Sigmoid colon (tissue), 7 donors: ENCODE measurements at places on chromosomes 5 and 9. TPM values are rescaled to one million over a fixed set of nuclear protein-coding genes. Genes with fewer than 3 reads are reported as not detected.

DNA sequence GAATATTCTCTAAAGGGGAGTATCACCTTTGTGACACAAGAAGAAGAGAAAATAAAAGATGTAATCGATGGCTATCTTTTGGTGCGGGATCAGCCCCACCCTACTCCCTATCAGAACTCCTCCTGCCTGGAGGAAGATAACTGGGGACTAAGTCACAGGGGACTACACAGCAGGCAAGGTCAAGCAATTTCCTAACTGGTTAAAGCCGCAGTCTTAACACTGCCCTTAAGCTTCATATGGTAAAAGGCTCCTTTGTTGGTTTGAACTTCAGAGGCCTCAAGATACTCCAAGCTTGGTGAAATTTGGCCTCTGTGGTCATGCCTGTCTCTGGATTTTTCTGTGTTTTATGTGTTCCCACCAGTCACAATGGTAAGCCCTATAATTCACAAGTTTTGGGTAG is 1.3 kb upstream of the SHISAL2B start:
- H3K27ac ChIP-seq = no peak overlapping the region
- H3K27me3 ChIP-seq = no peaks in the 10 kb centered on the region
- no peak for DNase-seq

DNA sequence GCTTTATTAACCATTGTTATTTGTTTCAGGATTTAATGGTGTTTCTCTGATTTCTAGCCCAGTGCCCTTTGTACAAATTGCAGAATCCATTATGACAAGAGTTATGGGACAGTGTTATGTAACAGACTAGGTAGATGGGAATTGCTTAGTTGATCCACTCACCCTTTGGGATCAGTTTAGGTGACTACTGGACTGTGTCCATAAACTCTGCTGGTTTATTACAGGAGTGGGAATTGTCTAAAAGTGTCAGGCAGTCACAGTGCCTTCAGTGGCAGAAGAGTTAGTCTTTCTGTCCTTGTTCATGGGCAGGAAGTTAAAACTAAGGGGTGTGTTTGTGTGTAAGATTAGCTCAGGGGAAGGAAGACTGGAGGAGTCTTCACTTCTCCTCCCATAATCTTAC is 29.3 kb downstream of the RCL1 start:
- no peaks in the 10 kb centered on the region for H3K27me3 ChIP-seq
- H3K4me1 ChIP-seq = peaks cover 20% of the 10 kb centered on the region
- H3K36me3 ChIP-seq = no peaks in the 10 kb centered on the region
- H3K4me3 ChIP-seq = no peak overlapping the region

- no peak overlapping the region for H3K4me3 ChIP-seq
- H3K27me3 ChIP-seq = no peaks in the 10 kb centered on the region
- H3K36me3 ChIP-seq = no peaks in the 10 kb centered on the region
- no peak for DNase-seq
Observed at GRCh38 chr9:124267271-124267807, 9.6 kb downstream of the NEK6 start.

Gene SLC6A19
- total RNA-seq = not detected

- no peak overlapping the region for H3K27ac ChIP-seq
- H3K4me3 ChIP-seq = no peak overlapping the region
- no peaks in the 10 kb centered on the region for H3K4me1 ChIP-seq
- DNase-seq = no peak
Observed at GRCh38 chr5:128966375-128966774, 1.1 kb downstream of the SLC27A6 start.

GRCh38 chr5:96794757-96795156 is 13.0 kb downstream of the ERAP1 start:
- H3K4me3 ChIP-seq = no peak overlapping the region
- peaks cover 87% of the 10 kb centered on the region for H3K36me3 ChIP-seq
- no peaks in the 10 kb centered on the region for H3K27me3 ChIP-seq
- no peak overlapping the region for H3K27ac ChIP-seq

GRCh38 chr5:39080168-39080567 is 6.0 kb upstream of the RICTOR start:
- no peaks in the 10 kb centered on the region for H3K36me3 ChIP-seq
- H3K4me3 ChIP-seq = no peak overlapping the region
- no peak overlapping the region for H3K27ac ChIP-seq
- H3K27me3 ChIP-seq = no peaks in the 10 kb centered on the region
- no peak for DNase-seq
- H3K4me1 ChIP-seq = peaks cover 25% of the 10 kb centered on the region

DNA sequence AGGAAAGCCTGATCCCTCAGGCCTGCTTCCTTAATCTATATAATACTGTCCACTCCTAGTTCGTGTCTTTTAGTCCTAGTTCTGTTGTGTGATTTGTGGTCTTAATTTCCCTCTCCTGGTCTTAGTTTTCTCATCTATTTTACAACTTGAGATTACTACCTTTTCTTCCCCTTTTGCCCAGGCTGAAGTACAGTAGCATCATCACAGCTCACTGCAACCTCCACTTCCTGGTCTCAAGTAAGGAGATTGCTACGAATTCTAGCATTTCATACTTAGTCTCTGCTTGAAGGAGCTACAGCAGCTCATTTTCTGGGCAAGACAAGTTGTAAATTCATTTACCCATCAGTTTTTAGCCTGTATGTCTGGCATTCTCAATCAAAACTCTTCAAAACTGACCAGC is 5.5 kb downstream of the TRIM32 start:
- H3K27ac ChIP-seq = no peak overlapping the region
- H3K4me3 ChIP-seq = no peak overlapping the region
- H3K36me3 ChIP-seq = peaks cover under 1% of the 10 kb centered on the region
- no peak for DNase-seq
- H3K4me1 ChIP-seq = peaks cover 53% of the 10 kb centered on the region

- H3K27me3 ChIP-seq = no peaks in the 10 kb centered on the region
- DNase-seq = no peak
- H3K36me3 ChIP-seq = no peaks in the 10 kb centered on the region
- H3K4me3 ChIP-seq = no peak overlapping the region
- no peaks in the 10 kb centered on the region for H3K4me1 ChIP-seq
Observed at GRCh38 chr9:16099732-16100536, 547.1 kb downstream of the CCDC171 start.

DNA sequence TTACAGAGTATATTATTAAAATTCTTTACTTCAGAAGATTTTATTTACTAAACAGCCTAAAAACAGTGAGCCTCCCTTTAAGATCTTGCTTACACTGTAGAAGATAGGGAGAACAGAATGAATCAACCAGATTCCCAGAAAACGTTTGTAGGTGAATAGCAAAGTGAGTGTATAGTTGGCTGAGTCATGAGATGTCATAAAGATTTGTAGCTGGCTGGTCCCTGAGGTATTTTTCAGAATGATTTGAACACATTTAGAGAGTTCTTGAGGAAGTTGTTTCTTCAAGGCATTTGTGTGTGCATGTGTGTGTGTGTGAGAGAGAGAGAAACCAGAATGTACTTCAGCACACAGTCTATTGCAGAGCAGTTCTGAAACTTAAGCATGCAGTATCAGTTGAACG is 159.4 kb upstream of the PRR16 start:
- no peak for DNase-seq
- H3K4me3 ChIP-seq = no peak overlapping the region
- H3K4me1 ChIP-seq = no peaks in the 10 kb centered on the region
- no peaks in the 10 kb centered on the region for H3K36me3 ChIP-seq
- no peaks in the 10 kb centered on the region for H3K27me3 ChIP-seq
- no peak overlapping the region for H3K27ac ChIP-seq

DNA sequence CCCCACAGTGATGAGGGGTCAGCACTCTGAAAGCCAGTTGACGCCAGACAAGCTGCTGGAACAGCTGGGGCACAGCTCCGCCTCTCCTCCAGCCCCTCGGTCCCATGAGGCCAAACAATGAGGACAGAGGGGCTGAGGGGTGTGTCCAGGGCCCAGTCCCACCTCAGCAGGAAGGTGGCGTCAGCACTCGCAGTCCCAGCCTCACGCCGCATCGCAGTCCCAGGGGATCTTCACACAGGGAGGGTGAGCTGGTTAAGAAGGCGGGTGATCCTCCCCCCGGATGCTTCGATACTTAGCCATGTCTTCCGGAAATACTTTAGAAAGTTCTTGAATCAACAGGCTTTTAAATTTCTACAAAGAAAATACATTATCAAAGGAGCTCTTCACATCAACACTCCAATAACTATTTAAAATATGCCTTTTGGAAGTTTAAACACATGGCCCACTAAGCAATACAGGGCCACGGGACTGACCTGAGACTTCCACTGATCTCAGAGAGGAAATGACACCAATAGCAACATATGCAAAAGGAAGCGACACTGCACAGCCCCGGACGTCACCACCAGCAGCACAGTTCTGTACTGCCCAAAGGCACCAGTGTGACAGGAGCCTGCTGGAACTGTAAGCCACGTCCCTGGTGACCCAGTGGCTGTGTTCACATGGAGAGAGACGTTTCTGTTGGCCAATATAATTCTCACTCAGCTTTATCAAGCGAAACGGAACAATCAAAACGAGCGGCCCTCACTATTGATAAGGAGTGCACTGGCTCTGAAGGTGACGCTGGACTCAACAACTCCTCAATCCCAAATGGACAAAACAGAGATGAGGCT is 5.9 kb downstream of the MED10 start:
- H3K27me3 ChIP-seq = no peaks in the 10 kb centered on the region
- peaks cover 47% of the 10 kb centered on the region for H3K36me3 ChIP-seq
- H3K4me3 ChIP-seq = no peak overlapping the region
- no peak for DNase-seq

GRCh38 chr9:36995927-36996705 is 38.0 kb downstream of the PAX5 start:
- no peak overlapping the region for H3K4me3 ChIP-seq
- no peaks in the 10 kb centered on the region for H3K4me1 ChIP-seq
- DNase-seq = no peak
- no peaks in the 10 kb centered on the region for H3K27me3 ChIP-seq
- H3K27ac ChIP-seq = no peak overlapping the region

Gene ESM1
- not detected for total RNA-seq

DNA sequence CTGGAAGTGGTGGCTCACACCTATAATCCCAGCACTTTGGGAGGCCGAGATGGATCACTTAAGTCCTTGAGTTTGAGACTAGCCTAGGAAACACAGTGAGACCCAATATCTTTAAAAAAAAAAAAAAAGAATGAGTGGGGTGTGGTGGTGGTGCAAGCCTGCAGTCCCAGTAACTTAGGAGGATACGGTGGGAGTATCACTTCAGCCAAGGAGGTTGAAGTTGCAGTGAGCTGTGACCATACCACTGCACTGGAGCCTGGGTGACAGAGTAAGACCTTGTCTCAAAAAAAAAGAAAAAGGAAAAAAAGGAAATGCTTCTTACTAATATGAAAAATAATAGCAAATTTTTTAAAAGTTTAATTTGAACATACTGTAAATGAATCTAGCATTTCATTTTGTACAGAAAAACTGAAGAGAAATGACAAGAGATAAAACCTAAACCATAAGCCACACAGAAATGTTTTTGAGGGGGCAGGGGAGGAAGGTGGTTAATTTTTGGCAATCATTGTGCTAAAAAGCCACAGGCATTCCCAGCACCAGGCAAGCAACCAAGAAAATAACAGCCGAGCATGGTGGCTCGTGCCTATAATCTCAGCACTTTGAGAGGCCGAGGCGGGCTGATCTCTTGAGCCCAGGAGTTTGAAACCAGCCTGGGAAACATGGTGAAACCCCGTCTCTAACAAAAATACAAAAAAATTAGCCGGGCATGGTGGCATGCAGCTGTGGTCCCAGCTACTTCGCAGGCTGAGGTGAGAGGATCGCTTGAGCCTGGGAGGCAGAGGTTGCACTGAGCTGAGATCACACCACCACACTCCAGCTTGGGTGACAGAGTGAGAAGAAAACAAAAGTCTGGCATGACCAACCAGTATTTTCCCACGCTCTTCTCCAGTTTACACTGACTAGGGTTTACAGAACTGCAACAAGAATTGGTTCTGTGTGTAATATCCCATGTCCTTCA is 114.5 kb upstream of the NR5A1 start:
- no peaks in the 10 kb centered on the region for H3K27me3 ChIP-seq
- no peaks in the 10 kb centered on the region for H3K36me3 ChIP-seq
- no peak overlapping the region for H3K27ac ChIP-seq
- no peaks in the 10 kb centered on the region for H3K4me1 ChIP-seq
- no peak overlapping the region for H3K4me3 ChIP-seq
- DNase-seq = no peak

Gene CENPH
- 1.3 TPM for total RNA-seq

GRCh38 chr5:107502676-107503060 is 168.1 kb downstream of the EFNA5 start:
- no peak overlapping the region for H3K27ac ChIP-seq
- no peak for DNase-seq
- H3K27me3 ChIP-seq = no peaks in the 10 kb centered on the region
- H3K4me3 ChIP-seq = no peak overlapping the region
